CD4-positive, alpha-beta T cell treated with Interleukin-6 for 4 hours (primary cell): ENCODE measurements at places on chromosomes 12 and 14.

GRCh38 chr12:32535288-32535999 is 136.1 kb downstream of the FGD4 start:
- no peak for DNase-seq

- DNase-seq: no peak
Observed at GRCh38 chr12:77947746-77948145, 117.1 kb downstream of the NAV3 start.

DNA sequence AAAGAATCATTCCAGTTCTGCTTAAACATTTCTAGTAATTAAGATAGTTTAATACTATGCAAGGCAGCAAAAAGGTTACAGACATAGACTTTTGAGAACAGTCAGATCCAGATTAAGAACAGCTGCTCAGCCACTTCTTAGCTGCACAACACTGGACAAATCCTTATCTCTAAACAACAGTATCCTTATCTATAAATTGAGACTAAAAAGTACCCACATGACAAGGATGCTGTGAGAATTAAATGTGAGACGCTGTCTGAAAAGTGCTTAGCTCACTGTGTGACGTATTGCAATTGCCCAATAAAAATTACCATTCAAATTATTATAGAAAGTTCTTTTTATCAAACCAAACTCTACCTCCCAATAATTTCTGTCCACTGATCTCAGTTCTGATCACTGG is 35.5 kb downstream of the BORCS5 start:
- no peak for DNase-seq

GRCh38 chr12:65266408-65266807 is 12.1 kb upstream of the MSRB3 start:
- no peak for DNase-seq

DNA sequence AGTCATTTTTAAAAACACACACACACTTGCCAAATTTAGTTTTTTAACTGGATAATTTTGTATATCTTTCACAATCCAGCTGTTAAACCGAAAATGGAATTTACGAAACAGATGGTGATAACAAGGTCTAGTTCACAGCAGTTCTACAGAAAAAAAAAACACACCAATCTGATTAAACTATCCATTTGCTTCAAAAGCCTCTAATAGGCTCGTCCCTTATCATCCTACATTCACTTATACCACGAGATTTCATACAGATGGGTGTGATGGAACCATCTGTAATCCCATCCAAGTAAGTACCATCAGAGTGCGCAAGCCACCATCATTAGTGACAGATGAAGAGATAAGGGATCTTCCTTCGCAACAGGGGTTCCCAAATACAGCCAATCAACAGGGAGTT is 20.1 kb downstream of the GCH1 start:
- DNase-seq: no peak

DNA sequence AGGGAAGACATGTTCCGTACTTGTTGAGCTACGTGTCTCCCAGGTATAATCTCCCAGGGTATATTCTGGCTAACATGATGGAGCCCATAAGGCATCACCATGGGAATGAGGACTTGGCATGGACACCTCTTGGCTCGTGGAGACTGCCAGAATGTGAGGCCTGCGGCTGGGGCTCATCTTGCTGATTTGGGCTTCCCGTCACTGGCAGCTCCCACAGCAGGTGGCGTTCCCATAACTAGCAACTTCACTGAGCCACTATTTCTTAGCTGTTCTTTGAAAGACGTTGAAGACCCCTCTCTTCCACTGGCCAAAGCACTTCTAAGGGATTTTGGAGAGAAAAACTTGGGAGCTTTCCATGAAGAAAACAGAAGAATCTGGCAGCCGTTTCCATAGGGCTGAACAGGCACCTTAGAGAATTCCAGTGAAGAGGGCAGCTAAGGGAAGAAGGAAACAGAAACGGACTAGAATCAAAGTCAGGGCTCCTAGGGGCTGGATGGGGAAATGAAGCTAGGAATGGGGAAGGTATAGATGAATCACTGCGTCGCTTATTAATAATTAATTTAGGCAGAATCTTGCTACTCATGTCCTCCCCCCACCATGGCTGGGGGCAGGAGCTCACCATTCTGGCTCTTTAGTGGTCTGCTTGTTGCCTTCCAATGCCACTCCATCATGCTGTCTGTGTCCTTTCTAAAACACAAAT is 39.7 kb upstream of the FOS start:
- DNase-seq: no peak

DNA sequence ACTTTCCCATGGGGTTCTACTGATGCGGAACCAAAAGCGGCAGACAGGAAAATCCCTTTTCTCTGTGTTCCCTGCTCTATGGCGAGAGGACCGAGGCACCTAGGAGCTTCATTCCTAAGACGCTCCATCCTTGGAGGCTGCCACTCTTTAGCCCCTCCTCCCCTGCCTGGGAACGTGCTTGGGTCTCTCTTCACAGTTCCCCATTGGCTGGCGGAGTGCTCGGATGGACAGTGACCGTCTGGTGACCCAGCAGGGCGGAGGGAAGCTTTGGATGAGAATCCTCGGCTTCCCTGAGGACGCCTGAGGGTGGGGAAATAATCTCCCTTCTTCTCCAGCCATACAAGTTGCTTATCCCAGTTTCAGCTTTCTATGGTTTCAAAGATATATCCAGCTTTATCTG is 37.3 kb downstream of the KCNA5 start:
- DNase-seq: no peak

GRCh38 chr12:124913474-124914391 is 717 bp downstream of the UBC start:
- peak; percentile 96 for DNase-seq

DNA sequence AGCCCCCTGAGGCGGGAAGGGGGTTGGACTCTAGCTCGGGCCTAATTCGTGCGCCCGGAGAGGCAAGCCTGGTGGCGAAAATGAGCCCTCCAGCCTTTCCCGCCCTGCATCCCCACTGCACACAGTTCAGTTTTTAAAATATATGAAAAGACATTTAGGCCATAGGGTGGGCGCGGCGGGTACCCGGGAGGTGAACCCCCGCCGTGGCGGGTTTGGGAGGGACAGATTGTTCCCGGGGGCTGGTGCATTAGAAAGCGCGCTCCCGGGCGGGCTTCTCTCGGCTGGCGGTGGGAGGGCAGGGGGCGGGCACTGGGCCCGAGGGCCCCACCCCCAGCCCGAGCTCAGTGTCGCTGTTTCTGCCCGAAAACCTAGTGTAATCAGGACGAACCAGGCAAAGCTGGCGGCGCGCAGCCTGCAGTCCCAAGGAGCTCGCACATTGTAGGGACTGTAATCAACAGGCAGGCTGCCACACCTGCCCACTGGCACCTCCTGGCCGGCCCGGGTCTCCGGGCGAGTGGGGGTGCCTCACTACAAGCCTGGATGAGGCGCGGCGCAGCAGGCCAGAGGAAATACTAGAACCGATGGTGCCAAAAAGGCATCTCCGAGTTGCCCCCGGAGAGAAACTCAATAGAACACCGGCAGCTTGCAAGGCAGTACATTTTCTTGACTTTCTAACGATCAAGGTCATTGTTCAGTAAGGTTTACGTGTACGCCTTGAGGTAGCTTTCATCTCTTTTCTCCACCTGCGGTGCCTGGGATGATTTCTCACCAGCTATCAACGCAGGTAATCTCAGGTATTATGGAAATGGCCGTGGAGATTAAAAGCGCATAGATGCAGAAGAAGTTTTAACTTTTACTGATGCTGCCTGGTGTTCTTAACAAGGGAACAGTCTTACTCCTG is 764 bp upstream of the SPTB start:
- DNase-seq: peak; percentile 71

DNA sequence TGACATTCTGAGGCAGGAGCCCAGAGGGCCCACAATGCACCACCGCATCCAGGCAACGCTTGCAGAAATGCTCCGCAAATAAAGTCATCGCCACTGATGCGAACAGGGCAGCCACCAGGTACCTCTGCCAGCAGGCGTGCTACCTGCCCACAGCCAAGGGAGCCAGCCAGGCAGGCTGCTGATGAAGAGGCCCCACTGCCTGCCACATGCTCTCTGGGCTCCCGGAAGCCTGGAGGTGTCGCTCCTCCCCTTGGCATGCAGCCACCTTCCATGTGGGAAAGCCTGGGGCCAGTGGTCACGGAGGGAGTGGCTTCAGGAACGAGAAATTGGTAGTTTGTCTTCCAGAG is 14.7 kb downstream of the GPR132 start:
- no peak for DNase-seq

DNA sequence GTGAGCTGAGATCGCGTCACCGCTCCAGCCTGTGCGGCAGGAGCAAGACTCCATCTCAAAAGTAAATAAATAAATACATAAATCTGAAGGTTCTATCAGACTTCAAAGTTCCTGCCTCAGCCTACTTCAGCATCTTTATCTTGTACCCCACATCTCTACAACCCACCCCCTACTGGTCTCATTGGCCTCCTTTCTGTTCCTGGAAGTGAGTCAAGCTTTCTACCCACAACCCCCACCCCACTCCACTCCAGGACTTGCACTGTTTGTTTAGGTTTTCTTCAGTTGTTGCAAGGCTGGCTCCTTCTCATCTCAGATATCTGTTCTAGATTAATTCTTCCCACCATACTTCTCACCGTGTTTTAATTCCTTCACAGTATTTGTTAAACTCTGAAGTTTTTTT is 714 bp upstream of the PSMC6 start:
- peak; percentile 67 for DNase-seq

DNA sequence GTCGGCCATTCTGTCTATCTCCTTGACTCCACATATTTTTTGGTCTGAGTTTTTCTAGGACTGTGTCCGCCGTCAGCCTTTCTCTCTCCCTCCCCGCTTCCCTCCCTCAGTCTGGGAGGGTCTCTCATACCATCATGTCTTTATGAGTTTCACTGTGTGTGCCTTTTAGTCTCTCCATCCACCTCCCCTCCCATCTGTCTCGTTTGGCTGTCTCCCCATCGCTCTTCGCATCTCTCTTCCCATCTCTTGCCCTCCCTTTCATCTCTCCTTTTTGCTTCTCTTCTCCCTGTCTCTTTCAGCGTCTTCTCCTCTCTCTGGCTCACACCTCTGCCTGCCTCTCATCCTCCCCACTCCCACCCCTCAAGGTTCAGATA is 6.9 kb upstream of the CISTR start:
- DNase-seq: no peak

- peak; percentile 63 for DNase-seq
Observed at GRCh38 chr14:50089208-50089607, 27.2 kb downstream of the VCPKMT start.

- DNase-seq: no peak
Observed at GRCh38 chr12:75951399-75952278, 79.9 kb downstream of the PHLDA1 start.
